A549 treated with DMSO at 1 μM for 4 hours (cell line): ENCODE measurements at places on chromosomes 3 and 15. TPM values are rescaled to one million over a fixed set of nuclear protein-coding genes. Genes with fewer than 3 reads are reported as not detected.

Gene MPI
- 29.5 to 46.7 TPM (median 32.5 TPM) in 5 replicates for total RNA-seq

Gene SNTN
- not detected in 5 replicates for total RNA-seq

Gene DNAJC19
- total RNA-seq: 21.3 to 29.6 TPM (median 23.4 TPM) in 5 replicates

Gene ADGRG7
- total RNA-seq: not detected in 5 replicates

Gene ASB14
- total RNA-seq: not detected in 5 replicates

Gene CHRM5
- total RNA-seq: 0.05 TPM in 1 of 5 replicates, not detected in the others

Gene TEX9
- 4.1 to 6.3 TPM (median 5.2 TPM) in 5 replicates for total RNA-seq

Gene FBLN2
- total RNA-seq: 1.5 to 2.8 TPM (median 2.3 TPM) in 5 replicates

Gene OIP5
- total RNA-seq: 13.9 to 15.3 TPM (median 14.6 TPM) in 5 replicates

Gene CIDEC
- 1.8 to 2.8 TPM (median 2.1 TPM) in 5 replicates for total RNA-seq

Gene PDE12
- 15.4 to 17.7 TPM (median 17.1 TPM) in 5 replicates for total RNA-seq

Gene CCDC13
- 0.40 to 0.79 TPM (median 0.58 TPM) in 5 replicates for total RNA-seq

Gene RASGRP1
- 0.30 to 0.57 TPM (median 0.37 TPM) in 5 replicates for total RNA-seq

Gene DTX3L
- 8.3 to 10.7 TPM (median 8.6 TPM) in 5 replicates for total RNA-seq

Gene FES
- 0.69 to 0.88 TPM (median 0.71 TPM) in 5 replicates for total RNA-seq

Gene SLC25A36
- total RNA-seq: 17.0 to 24.2 TPM (median 21.0 TPM) in 5 replicates

Gene SCN11A
- 0.01 TPM in 1 of 5 replicates, not detected in the others for total RNA-seq

Gene FGF12
- total RNA-seq: 0.38 to 0.97 TPM (median 0.63 TPM) in 5 replicates

Gene RYR3
- 0.12 to 0.53 TPM (median 0.13 TPM) in 4 of 5 replicates, not detected in the other for total RNA-seq

Gene WDR49
- not detected in 5 replicates for total RNA-seq

Gene NRG4
- total RNA-seq: 0.81 to 2.6 TPM (median 1.1 TPM) in 5 replicates

Gene LRRC34
- total RNA-seq: not detected in 5 replicates

Gene XYLB
- 3.0 to 5.7 TPM (median 4.9 TPM) in 5 replicates for total RNA-seq

Gene MOBP
- total RNA-seq: 0.02 to 0.28 TPM (median 0.07 TPM) in 3 of 5 replicates, not detected in the others

Gene LRRC3B
- total RNA-seq: not detected in 5 replicates

Gene ANKUB1
- total RNA-seq: not detected in 5 replicates

Gene QTRT2
- 25.5 to 29.7 TPM (median 28.7 TPM) in 5 replicates for total RNA-seq

Gene PP2D1
- not detected in 5 replicates for total RNA-seq

Gene RTP4
- not detected in 5 replicates for total RNA-seq

Gene CCDC9B
- total RNA-seq: 17.2 to 20.4 TPM (median 18.0 TPM) in 5 replicates

Gene CDCP1
- total RNA-seq: 15.3 to 20.0 TPM (median 17.6 TPM) in 5 replicates

Gene RLBP1
- total RNA-seq: not detected in 5 replicates

Gene IL17RD
- total RNA-seq: 0.56 to 1.7 TPM (median 0.95 TPM) in 5 replicates

Gene SPATA16
- not detected in 5 replicates for total RNA-seq

Gene MUC13
- 6.8 to 8.4 TPM (median 7.8 TPM) in 5 replicates for total RNA-seq

Gene ITIH1
- total RNA-seq: not detected in 5 replicates

Gene SEMA3F
- 7.7 to 9.8 TPM (median 9.3 TPM) in 5 replicates for total RNA-seq
